ENCODE measurements at places on chromosomes 6 and 20. TPM values are rescaled to one million over a fixed set of nuclear protein-coding genes. Genes with fewer than 3 reads are reported as not detected.

DNA sequence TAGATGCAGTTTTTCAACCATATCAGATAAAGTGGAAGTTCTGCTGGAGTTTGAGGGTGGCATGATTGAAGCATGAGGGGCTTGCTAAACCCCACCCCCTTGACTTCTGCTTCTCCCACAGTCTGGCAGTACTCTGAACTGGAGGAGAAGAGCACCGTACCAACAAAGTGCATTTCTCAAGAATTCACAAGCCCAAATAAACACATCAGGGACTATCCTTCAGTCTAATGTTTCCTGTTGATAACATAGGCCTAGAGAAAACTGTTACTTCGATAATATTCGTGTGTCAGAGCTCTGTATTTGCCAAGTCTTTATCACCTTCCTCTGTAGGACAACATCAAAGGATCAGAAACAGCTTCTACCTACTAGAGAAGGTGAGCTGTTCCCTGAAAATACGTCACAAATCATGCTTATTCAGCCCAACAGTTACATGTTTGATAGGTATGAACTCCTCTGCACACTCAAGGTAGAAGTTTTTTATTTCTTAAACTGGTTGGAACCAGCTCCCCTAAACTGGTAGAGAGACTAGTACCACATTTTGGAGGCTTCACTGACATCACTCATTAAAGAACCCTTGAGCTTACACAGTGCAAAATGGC lies 153.2 kb upstream of the PRND start:
- no peak overlapping the region for H3K27ac ChIP-seq
- DNase-seq = no peak
- H3K27me3 ChIP-seq = peaks cover 6% of the 10 kb centered on the region

- no peak for DNase-seq
- H3K27ac ChIP-seq = no peak overlapping the region
- peaks cover 78% of the 10 kb centered on the region for H3K36me3 ChIP-seq
- H3K27me3 ChIP-seq = no peaks in the 10 kb centered on the region
- no peak overlapping the region for H3K4me3 ChIP-seq
These were observed 38.6 kb upstream of the RNF8 start for GRCh38 chr6:37315157-37315515.

GRCh38 chr6:13436399-13437217 lies 50.8 kb downstream of the GFOD1 start:
- DNase-seq = no peak
- H3K36me3 ChIP-seq = no peaks in the 10 kb centered on the region
- H3K27ac ChIP-seq = no peak overlapping the region
- H3K4me3 ChIP-seq = no peak overlapping the region
- H3K4me1 ChIP-seq = peaks cover 51% of the 10 kb centered on the region

- H3K27me3 ChIP-seq = no peaks in the 10 kb centered on the region
- no peak overlapping the region for H3K4me3 ChIP-seq
- no peak overlapping the region for H3K27ac ChIP-seq
These were observed 162.3 kb downstream of the TPBG start for GRCh38 chr6:82525775-82526495.

DNA sequence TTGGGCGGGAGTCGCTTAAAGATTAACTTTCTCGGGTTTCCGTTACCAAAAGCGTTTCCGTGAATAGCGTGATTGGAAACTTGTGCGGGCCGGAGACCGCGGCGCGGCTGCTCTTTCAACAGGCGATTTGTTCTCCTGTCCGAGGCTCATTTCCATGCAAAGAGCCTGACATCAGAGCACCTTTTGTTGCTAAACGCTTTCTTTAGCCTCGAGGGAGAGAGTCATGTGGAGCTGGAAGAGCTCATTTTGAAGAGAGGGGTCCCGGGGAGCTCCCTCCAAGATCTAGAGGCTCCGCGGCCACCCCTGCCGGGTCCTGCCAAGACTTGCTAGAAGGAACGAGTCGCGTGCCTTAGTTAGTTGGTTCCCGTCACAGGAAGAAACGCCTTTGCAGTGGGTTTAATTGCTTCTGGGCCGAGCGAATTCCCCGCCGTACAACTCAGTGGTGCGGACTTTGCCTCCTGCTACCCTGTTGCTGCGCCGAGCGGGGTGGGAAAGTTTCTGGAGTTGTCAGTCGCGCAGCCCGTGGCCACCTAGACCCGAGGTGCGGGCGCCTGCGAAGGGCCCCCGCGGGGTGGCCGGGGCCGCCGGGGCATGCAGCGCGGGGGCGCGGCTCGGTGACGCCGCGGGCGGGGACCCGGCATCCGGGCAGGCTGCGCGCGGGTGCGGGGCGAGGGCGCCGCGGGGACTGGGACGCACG lies at the start of gene SASH1:
Gene SASH1, plus strand, starts transcription at position 489 of the 697 bp plus-strand sequence. CDS start 230 bp downstream, outside the sequence.
- H3K27me3 ChIP-seq = no peaks in the 10 kb centered on the region
- H3K36me3 ChIP-seq = no peaks in the 10 kb centered on the region
- H3K4me3 ChIP-seq = peak within 1 kb of the TSS; percentile 73
- peak; percentile 79 for DNase-seq
- H3K27ac ChIP-seq = peak within 1 kb of the TSS; percentile 95

DNA sequence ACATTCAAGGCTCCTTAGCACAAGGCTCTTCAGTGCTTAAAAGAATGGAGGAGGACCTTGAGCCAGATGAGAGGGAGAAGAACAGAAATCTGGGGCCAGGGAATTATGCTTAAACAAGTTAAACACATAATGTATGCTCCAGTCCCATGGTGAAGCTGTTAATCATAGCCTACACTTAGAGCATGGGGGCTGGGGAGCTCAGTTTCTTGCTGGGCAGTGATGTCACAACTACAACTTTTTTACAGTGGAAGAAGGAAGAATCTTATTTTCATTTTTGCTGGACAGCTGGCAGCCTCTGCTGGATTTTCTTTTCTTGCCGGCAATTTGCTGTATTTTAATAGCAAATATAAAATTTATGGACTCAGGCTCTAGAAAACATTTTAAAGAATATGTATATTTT lies 432.5 kb downstream of the CD109 start:
- no peak overlapping the region for H3K27ac ChIP-seq
- no peak overlapping the region for H3K4me3 ChIP-seq
- no peak for DNase-seq
- no peaks in the 10 kb centered on the region for H3K4me1 ChIP-seq

DNA sequence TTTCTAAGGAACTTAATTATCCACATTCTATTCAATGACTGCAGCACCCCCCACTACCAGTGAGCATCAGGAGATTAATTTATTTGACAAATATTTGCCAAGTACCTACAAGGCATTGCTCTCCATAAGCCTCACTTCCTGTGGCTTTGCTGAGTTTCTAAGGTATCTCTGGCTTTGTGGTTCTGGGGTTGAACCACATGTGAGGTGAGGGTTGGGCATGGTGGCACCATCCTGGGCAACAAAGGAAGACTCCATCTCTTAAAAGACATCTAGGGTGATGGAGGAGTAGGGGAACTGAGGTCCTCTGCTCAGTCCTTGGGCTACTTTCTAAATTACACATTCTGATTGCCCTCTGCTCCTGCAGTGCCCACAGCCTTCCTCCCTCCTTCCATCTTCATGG lies 25.5 kb upstream of the WFDC2 start:
- H3K36me3 ChIP-seq = no peaks in the 10 kb centered on the region
- H3K4me1 ChIP-seq = no peaks in the 10 kb centered on the region
- no peak overlapping the region for H3K4me3 ChIP-seq
- H3K27me3 ChIP-seq = no peaks in the 10 kb centered on the region
- no peak overlapping the region for H3K27ac ChIP-seq

- no peak for DNase-seq
- no peak overlapping the region for H3K27ac ChIP-seq
These were observed 2.5 kb downstream of the RFPL4B start for GRCh38 chr6:112349636-112349934.

- no peak for DNase-seq
- peaks cover 5% of the 10 kb centered on the region for H3K4me1 ChIP-seq
- no peaks in the 10 kb centered on the region for H3K27me3 ChIP-seq
- H3K4me3 ChIP-seq = no peak overlapping the region
- H3K36me3 ChIP-seq = no peaks in the 10 kb centered on the region
These were observed 38.5 kb upstream of the TXLNB start for GRCh38 chr6:139330306-139330705.

DNA sequence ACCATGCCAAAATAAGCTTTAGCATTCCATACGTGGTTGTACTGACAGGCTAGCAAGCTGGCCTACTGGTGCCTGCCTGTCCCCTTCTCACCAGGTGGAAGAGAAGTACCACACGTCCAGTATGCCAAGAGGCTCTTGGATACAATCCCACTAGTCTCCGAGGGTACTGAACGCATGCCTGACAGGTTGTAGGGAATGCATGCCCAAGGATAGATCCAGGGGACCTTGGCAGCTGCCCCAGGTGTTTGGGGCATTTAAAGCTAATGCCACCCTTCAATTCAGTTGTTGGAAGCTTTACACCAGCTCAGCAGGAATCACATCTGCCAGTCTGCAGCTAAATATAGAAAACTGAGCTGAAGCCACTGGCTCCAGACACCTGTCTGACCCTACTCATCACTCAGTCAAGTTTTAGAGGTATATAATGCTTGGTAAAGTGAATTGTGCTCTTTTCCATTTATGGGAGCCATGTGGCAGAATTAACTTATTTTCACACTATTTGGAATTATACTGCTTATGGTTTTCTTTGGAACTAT lies 4.9 kb downstream of the TUBB2B start:
- no peak overlapping the region for H3K27ac ChIP-seq
- no peak for DNase-seq
- no peaks in the 10 kb centered on the region for H3K36me3 ChIP-seq
- no peak overlapping the region for H3K4me3 ChIP-seq
- H3K27me3 ChIP-seq = peaks cover 23% of the 10 kb centered on the region
- peaks cover 13% of the 10 kb centered on the region for H3K4me1 ChIP-seq

DNA sequence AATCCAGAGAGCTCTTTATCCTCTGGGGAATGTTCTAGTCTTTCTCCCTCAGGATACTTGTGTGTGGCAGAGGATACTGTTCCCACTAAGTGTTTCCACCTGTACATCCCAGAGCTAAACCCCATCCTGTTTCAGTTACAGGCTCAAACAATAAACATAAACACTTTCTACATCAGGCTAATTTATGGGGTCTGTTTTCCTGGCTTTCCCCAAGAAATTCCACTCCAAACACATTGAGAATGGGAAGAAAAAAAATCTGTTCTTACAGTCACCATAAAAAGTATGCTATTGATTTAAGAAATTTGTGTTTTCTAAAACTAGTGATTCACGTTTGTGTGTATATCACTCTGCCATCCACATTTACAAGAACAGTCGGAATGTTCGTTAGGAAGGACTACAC lies 293.9 kb upstream of the FOXQ1 start:
- no peaks in the 10 kb centered on the region for H3K4me1 ChIP-seq
- DNase-seq = no peak
- H3K27me3 ChIP-seq = no peaks in the 10 kb centered on the region
- H3K27ac ChIP-seq = no peak overlapping the region
- no peaks in the 10 kb centered on the region for H3K36me3 ChIP-seq

GRCh38 chr6:149422581-149422980 lies 22.5 kb downstream of the SUMO4 start:
- DNase-seq = no peak
- H3K4me1 ChIP-seq = peaks cover 4% of the 10 kb centered on the region
- no peak overlapping the region for H3K4me3 ChIP-seq
- no peaks in the 10 kb centered on the region for H3K36me3 ChIP-seq

- H3K36me3 ChIP-seq = no peaks in the 10 kb centered on the region
- H3K27ac ChIP-seq = no peak overlapping the region
- H3K4me3 ChIP-seq = no peak overlapping the region
- no peak for DNase-seq
- peaks cover 17% of the 10 kb centered on the region for H3K4me1 ChIP-seq
- H3K27me3 ChIP-seq = no peaks in the 10 kb centered on the region
These were observed 5.5 kb upstream of the CDSN start for GRCh38 chr6:31125586-31126363.

DNA sequence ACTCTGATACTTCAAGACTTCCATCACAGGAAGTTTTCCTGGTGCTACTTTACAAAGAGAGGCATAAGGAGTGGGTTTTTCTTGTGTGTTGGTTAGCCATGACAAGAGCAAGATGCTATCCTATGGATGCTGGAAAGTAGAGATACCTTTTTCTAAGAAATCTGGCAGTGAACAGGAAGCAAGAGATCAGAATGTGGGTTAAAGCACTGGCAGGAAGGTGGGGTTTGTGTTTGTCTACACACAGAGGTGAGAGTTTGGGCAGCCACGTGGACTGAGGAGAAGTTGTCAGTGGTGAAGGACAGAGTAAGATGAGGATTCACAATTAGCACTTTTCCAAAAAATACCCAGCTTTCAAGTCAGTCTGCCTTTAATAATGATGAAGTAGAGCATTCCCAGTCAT lies 17.9 kb downstream of the SLC2A12 start:
- H3K4me3 ChIP-seq = no peak overlapping the region
- H3K4me1 ChIP-seq = no peaks in the 10 kb centered on the region
- H3K27me3 ChIP-seq = no peaks in the 10 kb centered on the region
- H3K36me3 ChIP-seq = no peaks in the 10 kb centered on the region

GRCh38 chr6:71608646-71609045 lies 277.7 kb upstream of the RIMS1 start:
- no peak overlapping the region for H3K27ac ChIP-seq
- DNase-seq = no peak

- no peak overlapping the region for H3K4me3 ChIP-seq
- no peaks in the 10 kb centered on the region for H3K4me1 ChIP-seq
- no peaks in the 10 kb centered on the region for H3K27me3 ChIP-seq
- H3K36me3 ChIP-seq = no peaks in the 10 kb centered on the region
- H3K27ac ChIP-seq = no peak overlapping the region
These were observed 16.8 kb upstream of the SIRPG start for GRCh38 chr20:1674361-1674760.

DNA sequence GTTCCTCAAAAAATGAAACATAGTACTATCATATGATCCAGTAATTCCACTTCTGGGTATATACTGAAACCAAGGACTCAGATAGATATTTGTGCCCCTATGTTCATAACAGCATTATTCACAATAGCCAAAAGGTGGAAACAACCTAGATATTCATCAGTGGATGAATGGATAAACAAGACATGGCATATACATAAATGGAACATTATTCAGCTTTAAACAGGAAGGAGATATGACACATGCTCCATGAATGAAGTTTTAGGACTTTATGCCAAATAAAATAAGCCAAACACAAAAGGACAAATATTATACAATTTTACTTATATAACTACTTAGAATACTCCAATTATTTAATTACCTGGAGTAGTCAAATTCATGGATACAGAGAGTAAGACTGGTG lies 16.4 kb downstream of the PLCB1 start:
- H3K4me3 ChIP-seq = no peak overlapping the region
- DNase-seq = no peak
- H3K27me3 ChIP-seq = no peaks in the 10 kb centered on the region
- H3K36me3 ChIP-seq = no peaks in the 10 kb centered on the region

GRCh38 chr20:49447946-49448809 lies 34.3 kb downstream of the KCNB1 start:
- H3K27me3 ChIP-seq = no peaks in the 10 kb centered on the region
- H3K4me1 ChIP-seq = peaks cover 18% of the 10 kb centered on the region
- H3K36me3 ChIP-seq = no peaks in the 10 kb centered on the region
- H3K4me3 ChIP-seq = no peak overlapping the region

- DNase-seq = no peak
- H3K4me3 ChIP-seq = no peak overlapping the region
- H3K4me1 ChIP-seq = peaks cover 12% of the 10 kb centered on the region
- H3K36me3 ChIP-seq = peaks cover 29% of the 10 kb centered on the region
- no peaks in the 10 kb centered on the region for H3K27me3 ChIP-seq
These were observed 6.4 kb downstream of the CDKAL1 start for GRCh38 chr6:20540683-20541082.

Gene VGLL2
- not detected for total RNA-seq

Gene KCNK5
- total RNA-seq = 10.9 TPM

Gene TEAD3
- 17.0 TPM for total RNA-seq

Gene ZNFX1
- 53.9 TPM for total RNA-seq

Gene CEP162
- 12.1 TPM for total RNA-seq

Gene PTK6
- 4.2 TPM for total RNA-seq

Gene MEP1A
- total RNA-seq = 0.41 TPM

Gene ARG1
- 4.0 TPM for total RNA-seq

Gene PRR3
- 7.5 TPM for total RNA-seq

Gene GGTLC1
- 57.2 TPM for total RNA-seq

Gene POU5F1
- 5.0 TPM for total RNA-seq

Gene OR2J3
- total RNA-seq = not detected
